ENCODE measurements at places on chromosomes 7 and 10.

- no peak for DNase-seq
Observed at GRCh38 chr10:26861205-26861998, 644 bp upstream of the ABI1 start.

- no peak for DNase-seq
Observed at GRCh38 chr7:107785926-107786325, 17.1 kb downstream of the SLC26A3 start.

DNA sequence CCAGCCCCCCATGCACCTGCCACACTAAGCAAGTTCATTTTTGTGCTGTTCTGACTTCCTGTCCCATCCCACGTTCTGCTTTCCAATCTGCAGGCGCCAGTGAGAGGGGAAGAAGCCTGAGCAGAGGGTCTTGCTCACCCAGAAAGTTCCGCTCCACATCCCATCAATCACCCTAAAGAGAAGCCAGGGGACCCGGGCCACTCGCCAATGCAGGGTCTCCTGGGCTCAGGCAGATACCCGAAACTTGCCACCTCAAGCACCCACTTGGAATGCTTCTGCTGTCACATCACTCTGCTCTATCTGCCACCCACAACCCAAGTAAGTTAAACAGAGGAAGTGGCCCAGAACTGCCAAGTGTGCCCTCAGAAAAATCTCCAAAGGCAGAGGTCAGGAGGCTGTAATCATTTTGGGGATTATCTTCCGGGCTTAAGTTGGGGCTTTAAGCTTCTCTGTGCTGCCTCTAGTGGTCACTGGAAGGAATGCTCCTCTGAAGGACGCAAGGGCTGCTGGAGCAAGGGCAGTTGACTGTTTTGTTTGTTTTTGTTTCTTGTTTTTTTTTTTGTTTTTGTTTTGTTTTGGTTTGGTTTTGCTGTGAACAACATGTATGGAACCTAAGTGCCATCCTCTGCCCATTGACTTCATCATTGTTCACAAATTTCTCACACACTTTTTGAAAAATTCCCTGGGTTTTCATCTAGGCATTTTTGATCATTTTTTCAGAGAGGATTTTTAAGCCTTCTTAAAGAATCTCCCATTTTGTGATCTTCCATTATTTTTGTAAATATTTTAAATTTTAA is 25.5 kb downstream of the PRR15 start:
- DNase-seq: no peak

DNA sequence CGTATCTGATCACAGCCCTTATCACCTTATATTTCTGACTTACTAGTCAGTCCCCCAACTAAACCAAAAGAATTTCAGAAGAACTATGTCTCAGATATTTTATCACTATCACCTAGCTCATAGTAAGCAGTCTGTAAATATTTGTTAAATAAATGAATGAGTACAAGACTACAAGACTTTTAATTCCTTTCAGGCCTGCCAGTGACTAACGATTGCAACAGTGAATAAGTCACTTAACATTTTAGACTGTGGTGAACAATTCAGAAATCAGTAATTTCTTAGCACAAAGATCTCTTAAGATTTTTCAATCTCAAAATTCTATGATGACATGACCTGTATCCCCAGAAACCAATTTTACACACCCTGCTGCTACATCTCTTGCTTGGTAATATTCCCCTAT is 162.2 kb downstream of the IMMP2L start:
- DNase-seq: no peak

DNA sequence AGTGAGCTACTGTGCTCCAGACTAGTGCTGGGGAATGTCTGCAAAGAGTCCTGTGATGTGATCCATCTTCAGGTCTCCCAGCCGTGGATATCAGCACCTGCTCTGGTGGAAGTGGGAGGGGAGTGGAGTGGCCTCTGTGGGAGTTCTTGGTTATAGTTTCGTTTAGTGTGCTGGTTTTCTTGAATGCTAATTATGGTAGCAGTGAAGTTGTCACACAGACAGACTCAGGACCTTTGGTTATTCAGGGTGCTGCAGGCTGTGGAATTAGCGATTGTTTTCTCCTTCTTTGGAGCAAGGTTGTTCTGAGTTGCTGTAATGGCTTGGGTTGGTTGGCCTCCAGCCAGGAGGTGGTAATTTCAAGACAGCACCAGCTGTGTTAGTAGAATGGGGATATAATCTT is 132.7 kb upstream of the HGF start:
- DNase-seq: no peak

- no peak for DNase-seq
Observed at GRCh38 chr7:37424995-37425394, 23.7 kb downstream of the ELMO1 start.

DNA sequence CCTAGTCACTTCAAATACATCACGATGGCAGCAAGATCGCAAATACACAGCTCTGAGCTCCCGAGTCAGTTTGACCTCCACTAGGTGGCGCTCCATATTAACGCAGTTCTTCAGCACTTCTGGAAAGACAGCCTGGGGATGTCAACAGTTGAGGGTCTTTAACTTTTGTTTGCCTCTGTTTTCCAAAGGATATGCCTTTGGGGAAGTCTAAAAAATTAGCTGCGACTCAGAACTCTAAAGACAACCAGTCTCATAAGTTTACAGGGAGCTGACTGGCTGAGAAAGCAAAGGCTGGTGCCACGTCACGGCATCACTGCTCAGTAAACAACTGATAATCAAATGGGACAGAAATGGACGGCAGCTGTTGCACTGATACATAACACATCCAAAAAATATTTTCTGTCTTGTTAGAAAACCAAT is 458.8 kb downstream of the SORCS1 start:
- DNase-seq: peak; percentile 30

- DNase-seq: no peak
Observed at GRCh38 chr10:104234934-104235333, 2.8 kb upstream of the CFAP43 start.

DNA sequence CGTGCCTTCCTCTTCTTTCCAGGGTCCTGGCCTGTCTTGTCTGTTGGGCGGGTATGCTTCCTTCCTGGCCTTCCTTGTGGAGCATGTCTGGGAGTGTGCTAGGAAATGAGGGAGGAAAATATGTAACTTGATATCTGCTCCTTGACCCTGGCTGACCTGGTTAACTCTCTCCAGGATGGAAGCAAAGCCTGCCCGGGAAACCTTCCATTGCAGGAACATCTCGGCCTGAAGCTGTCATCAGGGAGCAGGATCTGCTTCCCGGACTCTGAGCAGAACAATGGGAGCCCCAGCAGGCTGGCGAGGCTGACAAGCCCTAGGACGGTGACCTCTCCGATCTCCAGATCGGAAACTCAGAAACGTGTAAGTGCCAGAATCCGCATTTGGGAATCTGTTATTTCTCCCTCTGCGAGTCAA is 340.3 kb downstream of the FRMD4A start:
- no peak for DNase-seq
